ENCODE measurements at places on chromosomes 12 and 14.
A peak's percentile ranks its signal among the peaks of the same experiment; 100 is the strongest.

DNA sequence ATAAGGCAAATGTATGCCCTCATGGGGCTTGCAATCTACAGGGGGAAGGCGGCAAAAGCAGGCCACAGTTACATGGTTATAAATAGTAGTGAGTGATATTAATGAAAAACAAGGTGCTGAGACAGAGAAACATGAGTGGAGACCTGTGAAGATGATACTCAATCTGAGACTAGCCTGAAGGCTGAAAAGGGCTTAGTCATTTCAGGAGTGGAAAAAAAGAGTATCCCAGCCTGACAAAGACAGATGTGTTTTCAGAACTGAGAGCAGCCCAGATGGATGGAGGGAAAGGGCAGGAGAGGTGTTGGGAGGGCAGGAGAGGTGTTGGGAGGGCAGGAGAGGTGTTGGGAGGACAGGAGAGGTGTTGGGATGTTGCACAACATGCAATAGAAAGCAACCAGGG, 181.9 kb downstream of the C12orf42 start:
- no peak for DNase-seq

DNA sequence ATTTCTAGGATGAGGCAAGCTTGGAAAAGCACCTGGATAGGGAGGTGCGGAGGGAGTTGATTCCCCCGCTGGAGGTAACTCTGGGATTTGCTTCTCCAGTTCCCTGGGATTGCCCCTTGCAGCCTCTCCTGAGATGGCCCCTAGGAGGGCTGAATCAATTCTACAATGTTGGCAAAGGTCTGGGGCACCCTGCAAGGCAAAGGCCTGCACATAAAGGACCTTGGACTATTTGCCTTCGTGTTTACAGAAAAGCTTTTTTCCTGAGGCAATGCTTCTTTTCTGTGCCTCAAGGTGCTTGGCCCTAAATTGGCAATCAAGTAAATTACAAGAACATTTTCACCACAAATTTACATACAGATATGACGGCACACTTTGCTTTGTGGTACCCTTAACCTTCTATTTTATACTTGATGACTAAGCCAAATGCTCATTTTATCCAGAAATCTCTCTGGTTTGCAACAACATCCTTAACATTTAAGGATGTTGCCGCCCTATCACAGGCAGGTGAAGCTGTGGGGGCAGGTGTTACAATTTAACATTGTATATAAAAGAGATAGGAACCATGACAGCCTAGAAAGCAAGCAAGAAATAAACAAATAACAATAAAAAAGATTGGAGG, 40.3 kb downstream of the TIMELESS start:
- DNase-seq, result no peak

GRCh38 chr12:130958557-130959140, 4.9 kb downstream of the ADGRD1 start:
- DNase-seq, result no peak

- DNase-seq, result no peak
These were observed 56.9 kb downstream of the AMN start for GRCh38 chr14:102979406-102979805.

DNA sequence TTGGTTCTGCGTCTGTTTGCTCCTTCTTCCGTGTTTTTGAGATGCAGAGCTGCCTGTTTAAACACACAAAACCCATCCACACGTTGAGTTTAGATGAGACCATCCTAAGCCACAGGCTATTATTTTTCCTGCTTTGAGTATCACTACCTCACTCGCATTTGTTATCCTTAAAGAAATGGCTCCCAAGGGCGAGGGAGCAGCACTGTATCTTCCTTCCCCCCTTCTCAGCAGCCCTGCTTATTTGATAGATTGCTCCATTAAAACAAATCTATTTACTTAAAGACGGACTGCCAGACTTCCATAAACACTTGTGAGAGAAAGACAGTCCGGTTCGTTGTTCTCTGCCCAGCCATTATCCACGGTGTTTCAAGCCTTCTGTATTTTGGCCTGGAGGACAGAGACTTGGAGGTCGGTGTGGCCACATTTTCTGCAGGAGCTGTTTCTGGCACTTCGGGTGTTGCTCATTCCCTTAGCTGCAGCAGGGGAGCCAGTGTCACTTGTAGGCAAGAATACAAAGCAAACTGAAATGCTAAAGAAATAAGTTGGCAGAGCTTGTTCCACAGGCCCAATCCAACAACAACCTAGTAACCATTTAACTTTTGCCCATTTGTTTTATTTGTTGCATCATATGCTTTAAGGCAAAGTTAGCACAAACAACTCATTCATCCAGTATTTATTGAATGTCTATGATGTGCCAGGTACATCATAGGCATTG, 275.4 kb downstream of the TTC6 start:
- no peak for DNase-seq

GRCh38 chr12:96241431-96241830, 47.3 kb downstream of the ELK3 start:
- no peak for DNase-seq

DNA sequence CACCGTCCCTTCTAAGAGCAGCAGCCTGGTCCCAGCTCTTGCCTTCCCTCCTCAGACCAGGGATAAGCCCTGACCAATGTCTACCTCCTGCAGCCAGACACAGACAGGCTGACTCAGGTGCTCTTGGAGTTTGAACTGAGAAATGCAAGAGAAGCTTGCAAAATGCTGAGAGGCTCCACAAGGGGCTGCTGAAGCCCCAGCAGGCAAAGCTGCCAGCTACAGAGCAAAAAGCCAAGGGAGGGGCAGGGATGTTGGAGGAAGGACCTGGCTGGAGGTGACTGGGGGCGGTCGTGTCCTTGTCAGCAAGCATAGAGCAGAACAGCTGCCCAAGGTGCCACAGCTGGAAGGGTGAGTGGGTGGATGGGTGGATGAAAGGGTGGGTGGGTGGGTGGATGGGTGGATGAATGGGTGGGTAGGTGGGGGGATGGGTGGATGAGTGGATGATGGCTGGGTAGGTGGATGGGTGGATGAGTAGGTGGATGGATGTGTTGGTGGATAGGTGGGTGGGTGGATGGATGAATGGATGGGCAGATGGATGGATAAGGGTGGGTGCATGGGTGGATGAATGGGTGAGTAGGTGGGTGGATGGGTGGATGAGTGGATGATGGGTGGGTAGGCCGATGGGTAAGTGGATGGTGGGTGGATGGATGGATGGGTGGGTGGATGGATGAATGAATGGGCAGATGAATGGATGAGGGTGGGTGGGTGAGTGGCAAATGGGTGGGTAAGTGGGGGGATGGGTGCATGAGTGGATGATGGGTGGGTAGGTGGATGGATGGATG, 4.0 kb upstream of the INF2 start:
- peak; percentile 44 for DNase-seq

- peak; percentile 20 for DNase-seq
These were observed 2.5 kb downstream of the ANG start for GRCh38 chr14:20690848-20691640.

DNA sequence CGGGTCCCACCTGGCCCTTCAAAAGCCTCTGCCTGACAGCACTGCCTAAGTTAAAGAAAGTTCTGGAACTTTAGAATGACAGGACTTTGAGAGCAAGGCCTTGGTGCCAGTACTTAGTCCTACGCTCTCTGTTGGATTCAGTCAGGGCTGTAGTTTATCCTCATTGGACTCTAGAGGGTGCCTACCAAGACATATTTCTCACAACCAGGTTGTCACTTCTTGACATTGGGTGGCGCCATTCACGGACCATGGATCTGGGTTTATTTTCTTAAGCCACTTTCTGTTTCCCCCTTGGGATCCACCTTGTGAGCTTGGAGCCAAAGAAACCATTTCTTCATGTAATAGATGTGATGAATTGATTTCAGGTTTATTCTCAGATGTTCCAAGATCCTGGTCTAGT, 787.0 kb upstream of the TBX3 start:
- no peak for DNase-seq

GRCh38 chr12:116490471-116490870, 68.7 kb upstream of the MAP1LC3B2 start:
- no peak for DNase-seq

GRCh38 chr14:31207287-31207754, 272 bp downstream of the HECTD1 start:
- no peak for DNase-seq

DNA sequence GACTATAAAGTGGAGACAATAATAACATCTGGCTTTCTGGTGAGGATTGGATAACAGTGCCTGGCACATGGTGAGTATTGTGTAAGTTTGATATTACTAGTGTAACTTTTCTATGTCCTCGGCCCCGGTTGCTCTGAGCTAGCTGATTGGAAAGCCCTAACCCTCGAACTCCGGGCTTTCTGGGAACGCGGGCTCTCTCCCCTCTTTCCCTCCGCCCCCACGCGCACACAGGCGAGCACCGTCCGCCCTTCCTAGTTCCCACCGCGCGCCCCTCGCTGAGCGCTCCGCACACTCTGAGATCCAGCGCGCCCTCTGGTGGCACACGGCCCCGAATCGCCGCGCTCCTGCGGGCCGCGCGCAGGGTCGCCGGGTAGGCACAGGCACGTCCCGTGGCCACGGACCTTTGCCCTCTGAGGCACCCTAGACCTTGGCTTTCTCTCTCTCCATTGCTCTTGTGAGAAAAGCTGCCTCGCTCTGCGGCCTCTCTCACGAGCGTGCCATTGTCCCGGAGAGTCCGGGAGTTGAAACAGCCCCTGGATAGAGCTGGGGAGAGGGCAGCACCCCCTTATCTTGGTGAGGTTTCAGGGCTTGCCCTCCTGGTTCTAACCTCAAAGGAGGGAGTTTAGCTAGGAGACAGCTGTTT, 23.2 kb upstream of the ESRRB start:
- peak; percentile 26 for DNase-seq

DNA sequence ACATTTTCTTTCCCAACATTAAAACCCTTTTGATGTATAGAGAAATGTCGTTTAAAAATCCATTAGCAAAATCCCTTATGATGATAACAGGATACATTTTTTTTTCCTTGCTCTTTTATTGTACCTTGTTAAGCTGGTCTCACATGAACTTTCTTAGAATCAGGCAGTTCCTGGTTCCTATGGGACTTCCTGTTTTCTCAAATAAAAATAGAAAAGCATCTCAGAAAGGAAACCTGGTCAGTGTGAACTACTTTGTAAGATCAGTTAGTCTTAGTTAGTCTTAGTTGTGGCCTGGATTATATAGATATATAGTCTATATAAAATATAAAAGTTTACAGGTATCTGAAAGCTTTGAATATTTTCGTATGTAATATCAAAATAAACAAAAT, 40.3 kb downstream of the LEMD3 start:
- DNase-seq, result no peak

GRCh38 chr14:61574514-61574807, 120.9 kb upstream of the HIF1A start:
- DNase-seq, result no peak

GRCh38 chr12:63877693-63878092, 33.2 kb downstream of the SRGAP1 start:
- DNase-seq, result no peak

GRCh38 chr14:96117101-96117897, 78.1 kb downstream of the C14orf132 start:
- no peak for DNase-seq

DNA sequence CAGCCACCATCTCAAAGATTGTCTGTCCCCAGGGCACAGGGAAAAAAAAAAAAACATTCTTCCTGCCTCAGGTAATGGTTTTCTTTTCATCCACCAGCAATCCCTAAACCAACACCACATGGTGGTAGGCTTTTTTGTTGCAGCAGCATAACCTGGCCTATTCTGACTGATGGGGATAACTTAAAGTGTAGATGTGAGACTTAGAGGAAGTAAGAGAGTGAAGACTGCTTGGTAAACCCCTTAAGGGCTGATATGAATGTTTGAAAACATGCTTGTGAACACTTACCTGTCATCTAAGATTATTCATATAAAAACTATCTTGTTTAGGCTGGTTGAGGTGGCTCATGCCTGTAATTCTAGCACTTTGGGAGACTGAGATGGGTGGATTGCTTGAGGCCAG, 130.2 kb upstream of the RAP1B start:
- DNase-seq, result no peak

DNA sequence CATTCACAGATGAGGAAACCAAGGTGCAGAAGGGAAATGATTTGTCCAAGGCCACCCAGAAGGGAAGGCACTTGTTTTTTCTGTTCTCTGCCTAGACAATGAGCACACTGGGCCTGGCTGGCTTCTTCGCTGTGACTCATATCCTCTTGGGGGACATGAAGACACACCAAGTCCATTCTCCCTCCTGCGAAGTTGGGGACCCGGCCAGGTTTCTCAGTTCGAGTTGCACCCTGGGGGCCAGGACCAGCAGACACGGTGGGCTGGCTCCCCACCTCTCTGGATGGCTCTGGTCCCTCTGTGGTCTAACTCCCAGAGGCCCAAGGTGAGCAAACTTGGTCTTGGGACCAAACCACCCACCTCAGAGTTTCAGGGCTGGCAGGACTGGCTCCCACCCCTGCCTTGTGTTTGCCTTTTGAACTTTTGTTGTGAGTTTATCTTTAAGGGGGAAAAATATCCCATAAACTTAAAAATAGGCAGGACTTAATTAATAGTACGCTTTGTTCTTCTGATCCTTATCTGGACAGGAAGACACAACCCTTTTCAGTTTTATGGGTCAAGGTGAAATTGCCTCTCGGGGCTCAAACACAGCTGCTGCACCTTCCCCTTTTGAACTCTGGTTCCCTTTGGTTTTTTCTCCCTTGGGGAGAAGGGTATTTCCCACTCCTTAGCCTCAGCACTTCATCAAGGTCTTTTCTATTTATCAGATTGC, 9.0 kb upstream of the MLEC start:
- DNase-seq, result no peak

GRCh38 chr12:80226576-80226975, 127.2 kb downstream of the OTOGL start:
- DNase-seq, result no peak

DNA sequence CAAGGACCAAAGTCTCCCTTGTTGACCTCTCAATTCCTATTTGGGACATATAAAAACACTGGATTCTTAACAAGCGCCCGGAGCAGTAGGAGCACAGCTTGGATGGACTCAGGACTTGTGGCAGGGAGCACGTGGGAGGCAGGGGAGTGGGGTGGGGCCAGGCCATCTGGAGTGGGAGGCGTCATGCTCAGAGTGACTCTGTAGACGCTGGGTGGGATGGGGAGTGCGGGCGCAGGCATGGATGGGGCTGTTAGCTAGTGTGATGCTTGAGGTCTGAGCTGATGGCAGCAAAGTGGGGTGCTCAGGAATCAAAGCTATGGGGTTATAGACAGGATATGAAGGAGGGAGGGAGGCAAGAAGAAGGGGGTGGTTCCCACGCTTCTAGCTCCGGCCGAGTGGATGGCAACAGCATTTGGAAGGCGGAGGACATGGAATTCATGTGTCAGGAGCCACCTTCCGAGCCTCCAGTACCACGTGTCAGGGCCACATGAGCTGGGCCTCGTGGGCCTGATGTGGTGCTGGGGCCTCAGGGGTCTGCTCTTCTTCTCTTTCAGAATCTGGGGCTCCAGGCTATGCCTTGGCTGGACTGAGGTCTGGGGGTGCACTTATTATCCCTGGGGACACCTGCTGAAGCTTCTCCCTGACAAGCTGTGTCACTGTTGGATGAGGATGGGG, 26.2 kb downstream of the MEG3 start:
- no peak for DNase-seq

- DNase-seq, result no peak
These were observed 1.8 kb downstream of the JAG2 start for GRCh38 chr14:105166571-105167302.

DNA sequence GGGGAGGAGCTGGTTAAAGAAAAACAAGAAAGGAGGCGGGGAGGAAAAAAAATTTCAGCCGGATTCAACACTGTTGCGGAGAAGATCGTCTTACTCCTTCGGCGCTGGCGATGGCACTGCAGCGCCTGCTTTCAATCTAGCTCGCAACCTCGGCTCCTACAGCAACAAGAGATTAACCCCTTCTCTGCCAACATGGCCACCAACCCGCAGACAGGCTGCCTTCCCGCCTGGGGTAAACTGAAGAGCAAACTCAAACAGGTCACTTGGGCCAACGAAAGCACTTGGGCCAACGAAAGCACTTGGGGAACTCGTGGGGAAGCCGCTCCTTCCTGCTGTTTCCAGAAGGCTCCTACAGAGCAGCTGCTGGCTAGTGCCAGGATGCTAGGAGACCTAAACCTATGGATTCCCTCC, 73.7 kb downstream of the CIT start:
- no peak for DNase-seq

Measured in activated CD4-positive, alpha-beta T cell treated with anti-CD3 and anti-CD28 coated beads, Interleukin-2, amount 50 U/mL, for 4 hours (primary cell).